ENCODE measurements at places on chromosomes 11 and 22. TPM values are rescaled to one million over a fixed set of nuclear protein-coding genes. Genes with fewer than 3 reads are reported as not detected.

DNA sequence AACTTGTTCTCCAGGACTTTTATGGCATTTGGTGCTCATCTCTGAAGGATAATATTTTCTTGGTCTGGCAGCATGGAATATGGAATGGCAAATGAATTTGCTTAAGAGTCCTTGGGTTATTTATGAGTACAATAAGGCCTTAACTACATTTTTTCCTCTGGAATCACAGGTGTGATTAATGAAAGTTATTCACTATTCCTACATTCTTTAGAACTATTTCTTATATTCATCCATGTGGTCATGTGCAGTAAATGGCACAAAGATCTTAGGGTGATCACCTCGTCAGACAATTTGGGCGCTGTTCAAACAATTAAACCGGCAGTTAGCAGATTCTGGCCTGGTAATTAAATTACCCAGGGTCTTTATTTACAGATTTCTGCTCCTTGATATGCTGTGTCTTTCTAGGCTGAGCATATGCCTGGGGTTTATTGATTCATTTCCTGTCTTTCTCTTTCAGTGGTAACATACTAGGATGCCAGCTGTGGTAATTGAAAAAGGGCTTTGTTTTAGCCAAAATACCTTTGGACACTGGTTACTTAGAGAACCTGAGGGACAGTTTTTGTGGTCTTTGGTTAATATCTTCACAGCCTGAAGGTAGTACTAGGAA is 31.6 kb downstream of the SIK2 start:
- DNase-seq, result no peak

DNA sequence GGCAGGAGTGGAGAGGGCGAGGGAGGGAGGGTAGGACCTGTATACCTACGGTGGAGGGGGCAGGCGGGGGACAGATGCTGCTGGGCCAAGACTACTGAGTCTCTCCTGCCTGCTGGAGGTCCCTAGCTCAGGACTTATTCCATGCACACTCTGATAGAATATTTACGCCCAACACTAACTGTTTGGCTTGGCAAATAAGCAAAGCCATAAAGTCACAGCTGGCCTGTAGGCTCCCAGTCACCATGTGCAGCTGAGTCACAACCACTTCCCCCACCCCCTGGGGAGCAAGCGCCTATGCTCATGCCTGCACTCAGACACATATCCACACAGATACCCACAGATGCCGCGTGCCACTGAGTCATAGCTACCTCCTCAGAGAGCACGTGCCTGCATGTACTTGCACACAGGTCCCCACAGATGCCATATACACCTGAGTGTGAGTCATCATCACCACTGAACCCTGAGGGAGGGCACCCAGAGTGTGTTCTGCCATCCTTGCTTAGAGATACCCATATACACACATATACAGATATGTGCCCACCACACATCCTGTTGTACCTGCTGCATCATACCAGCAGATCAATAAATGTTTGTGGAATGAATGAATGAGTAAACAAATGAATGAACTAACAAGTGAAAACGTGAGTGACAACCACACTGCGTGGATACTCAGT is 95.8 kb downstream of the SWAP70 start:
- DNase-seq, result peak; percentile 59

- DNase-seq, result no peak
Observed at GRCh38 chr22:28715611-28716010, 26.0 kb downstream of the CHEK2 start.

GRCh38 chr11:35548925-35549561 is 23.6 kb upstream of the PAMR1 start:
- DNase-seq, result peak; percentile 43

GRCh38 chr11:74014880-74015279 is 6.0 kb upstream of the UCP3 start:
- no peak for DNase-seq

DNA sequence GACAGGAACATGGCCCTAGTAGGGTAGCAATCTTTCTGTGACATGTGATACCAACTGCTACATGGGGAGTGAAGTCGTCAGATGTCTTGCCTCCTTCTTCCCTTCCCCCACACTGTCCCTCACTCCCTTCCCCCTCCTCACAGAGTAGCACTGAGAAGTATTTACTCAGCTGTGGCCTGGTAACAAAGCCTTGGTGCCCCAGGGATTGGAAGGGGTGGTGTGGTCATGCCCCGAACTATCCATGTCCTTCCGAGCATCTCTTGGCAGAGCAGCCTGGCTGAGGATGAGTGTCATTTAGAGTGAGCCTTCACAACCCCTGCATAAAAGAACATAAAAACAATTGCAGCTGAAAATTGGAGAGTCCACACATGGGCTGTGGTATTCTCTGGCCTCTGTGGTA is 46.1 kb downstream of the ARFGAP2 start:
- DNase-seq, result peak; percentile 63

DNA sequence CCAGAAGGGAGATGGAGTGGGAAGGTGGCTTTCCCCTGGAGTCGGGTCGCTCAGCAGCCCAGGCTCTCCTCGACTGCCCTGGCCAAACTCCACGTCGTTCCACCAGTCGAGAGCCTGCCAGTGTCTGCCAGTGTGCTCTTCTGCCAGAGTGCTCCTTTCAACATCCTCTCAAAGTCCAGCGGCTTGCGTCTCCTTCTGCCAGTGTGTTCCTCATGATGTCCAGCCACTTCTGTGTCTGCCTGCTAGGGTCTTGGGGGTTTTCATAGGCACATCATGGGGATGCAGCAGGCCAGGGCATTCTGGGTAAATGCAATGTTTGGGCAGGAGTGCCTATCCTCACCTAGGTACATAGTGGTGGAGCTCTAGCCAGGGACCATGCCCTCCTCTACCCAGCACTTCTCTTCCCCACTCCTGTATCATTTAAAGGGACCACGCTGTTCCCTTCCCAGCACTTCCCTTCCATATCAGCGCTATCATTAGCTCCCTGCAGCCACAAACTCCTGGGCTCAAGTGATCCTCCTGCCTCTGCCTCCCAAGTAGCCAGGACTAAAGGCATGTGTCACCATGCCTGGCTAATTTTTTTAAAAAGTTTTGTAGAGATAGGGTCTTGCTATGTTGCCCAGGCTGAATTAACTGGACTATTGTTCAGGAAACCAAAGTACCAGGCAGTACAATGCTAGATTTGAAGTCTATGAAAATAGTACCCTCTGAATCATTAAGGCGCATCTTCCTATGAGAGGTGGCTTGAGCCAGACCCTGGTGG is 62.9 kb upstream of the CLDN5 start:
- no peak for DNase-seq

- DNase-seq, result no peak
Observed at GRCh38 chr11:84250834-84251613, 964.9 kb upstream of the CCDC90B start.

- no peak for DNase-seq
Observed at GRCh38 chr11:3623121-3623520, 18.7 kb downstream of the ART5 start.

GRCh38 chr11:76148231-76148630 is 58.1 kb downstream of the WNT11 start:
- DNase-seq, result no peak

DNA sequence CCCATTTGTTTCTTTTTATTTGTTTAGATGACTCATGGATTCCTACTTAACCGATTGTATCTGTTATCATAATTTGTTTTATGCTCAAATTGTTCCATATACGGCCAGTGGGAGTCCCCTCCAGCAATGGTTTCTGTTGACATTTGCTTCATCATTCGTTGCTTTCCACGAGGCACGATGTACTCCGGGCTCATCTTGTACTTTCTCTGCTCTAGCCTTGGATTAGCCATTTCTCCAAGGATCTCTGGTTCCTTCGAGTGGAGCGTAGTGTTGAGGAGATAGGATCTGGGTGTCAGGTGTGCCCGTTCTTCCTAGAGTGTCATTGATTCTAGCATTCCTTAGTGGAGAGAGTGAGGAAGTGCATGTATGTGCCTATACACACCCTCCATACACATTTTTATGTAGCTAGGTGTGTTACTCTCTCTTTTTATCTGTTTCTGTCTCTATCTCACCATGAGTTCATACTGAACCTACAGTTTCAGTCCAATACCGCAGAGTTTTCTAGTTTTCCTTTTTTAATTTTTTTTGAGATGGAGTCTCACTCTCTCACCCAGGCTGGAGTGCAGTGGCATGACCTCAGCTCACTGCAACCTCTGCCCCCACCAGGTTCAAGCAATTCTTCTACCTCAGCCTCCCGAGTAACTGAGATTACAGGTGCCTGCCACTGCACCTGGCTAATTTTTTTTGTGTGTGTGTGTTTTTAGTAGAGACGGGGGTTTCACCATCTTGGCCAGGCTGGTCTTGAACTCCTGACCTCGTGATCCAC is 31.4 kb downstream of the TECTA start:
- DNase-seq, result no peak

- no peak for DNase-seq
Observed at GRCh38 chr11:86810288-86810687, 9.9 kb downstream of the PRSS23 start.

DNA sequence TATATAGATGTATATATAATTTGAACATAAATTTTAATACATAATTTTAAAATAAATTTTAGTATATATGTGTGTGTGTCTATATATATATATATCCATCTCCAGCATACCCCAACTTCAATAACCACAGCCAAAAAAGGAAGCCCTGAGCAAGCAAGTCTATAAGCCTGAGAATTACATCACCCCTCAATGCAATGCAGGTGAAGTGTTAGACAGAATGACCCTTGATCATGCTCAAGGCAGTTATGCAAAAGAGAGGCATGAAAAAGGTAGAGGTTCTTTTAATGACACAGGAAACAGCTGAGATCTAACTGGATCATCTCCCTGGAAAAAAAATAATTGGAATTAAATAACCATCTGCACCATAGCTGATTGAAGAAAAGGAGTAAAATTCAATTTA is 557.9 kb upstream of the ANO5 start:
- no peak for DNase-seq

- no peak for DNase-seq
Observed at GRCh38 chr11:73389916-73390315, 13.7 kb downstream of the RELT start.

DNA sequence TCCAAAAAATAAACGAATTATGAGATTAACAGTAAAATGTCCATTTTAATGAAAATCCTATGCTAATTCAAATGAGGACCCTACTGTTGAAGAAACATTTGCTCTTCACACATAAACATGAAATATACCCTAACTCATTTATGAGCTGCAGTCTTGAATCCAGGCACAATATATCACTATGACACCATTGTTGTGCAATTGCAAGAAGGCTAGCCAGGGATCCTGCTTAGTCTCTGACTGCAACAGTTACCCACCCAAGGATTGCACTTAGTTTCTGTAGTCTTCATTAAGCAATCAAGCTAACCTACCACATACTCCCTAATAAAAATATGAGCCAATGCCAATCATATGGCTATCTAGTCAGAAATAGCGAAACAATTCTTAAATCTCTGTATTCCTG is 981.0 kb upstream of the FAT3 start:
- no peak for DNase-seq

DNA sequence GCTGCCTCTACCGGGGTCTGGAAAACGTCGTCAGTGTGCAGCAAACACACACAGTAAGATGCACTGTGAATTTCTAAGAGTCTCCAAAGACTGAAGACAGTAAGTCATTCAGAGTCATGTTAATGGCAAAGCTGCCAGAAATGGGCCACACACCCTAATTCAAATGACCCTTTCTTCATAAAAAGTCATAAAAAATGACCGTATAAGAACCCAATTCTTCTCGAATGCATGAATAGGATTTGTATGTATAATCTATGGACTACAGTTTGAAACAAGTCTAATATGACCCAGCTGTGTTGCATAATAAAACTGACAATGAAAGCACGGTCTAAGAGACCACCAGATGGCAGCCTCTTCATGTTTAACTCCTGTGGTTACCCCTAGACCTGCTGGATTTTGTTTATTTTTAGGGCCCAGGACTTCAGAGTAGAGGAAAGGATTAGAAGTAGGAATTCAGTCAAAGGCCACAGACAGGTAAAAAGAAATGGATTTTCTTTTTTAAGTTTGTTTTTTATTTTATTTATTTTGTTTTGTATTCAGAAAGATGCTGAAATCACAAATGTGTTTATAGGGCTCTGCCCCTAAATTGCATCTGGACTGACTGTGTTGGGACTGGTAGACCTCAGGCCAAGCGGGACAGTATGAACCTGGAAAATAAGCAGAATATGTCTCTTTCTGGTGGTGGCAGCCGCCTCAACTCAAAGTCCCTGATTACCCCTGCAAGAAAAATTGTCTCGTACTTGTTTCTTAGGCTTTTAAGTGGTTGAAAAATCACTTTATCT is 32.1 kb upstream of the SLC5A12 start:
- peak; percentile 10 for DNase-seq

- DNase-seq, result no peak
Observed at GRCh38 chr11:12206529-12206928, 96.1 kb downstream of the MICAL2 start.

DNA sequence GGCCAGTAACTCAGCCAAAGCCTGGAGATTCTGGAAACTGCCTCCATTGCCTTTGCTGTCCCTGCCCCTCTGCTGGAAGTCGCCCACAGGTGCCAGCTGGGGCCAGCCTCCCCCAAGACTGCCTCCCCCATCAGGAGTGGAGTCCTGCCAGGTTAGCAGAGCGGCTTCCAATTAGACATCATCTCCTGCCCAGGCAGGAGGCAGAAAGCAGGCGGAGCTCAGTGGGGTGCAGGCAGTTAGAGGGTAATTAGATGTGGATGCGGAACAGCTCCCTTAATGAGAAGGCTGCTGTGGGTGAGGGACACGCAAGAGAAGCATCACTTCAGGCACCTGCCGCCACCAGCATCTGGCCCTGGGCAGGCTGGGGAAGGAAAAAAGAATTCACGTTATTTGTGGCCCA is 90.9 kb upstream of the TP53I11 start:
- no peak for DNase-seq

Gene LGR4
- 77.6 TPM for total RNA-seq

Gene ZC3H12C
- total RNA-seq, result 0.69 TPM

Gene DGCR6
- total RNA-seq, result 11.6 TPM

Gene KRTAP5-10
- total RNA-seq, result not detected

Gene CLTCL1
- total RNA-seq, result 11.0 TPM

Gene LRRN4CL
- total RNA-seq, result 0.14 TPM

Gene MUC6
- not detected for total RNA-seq

Gene MMP12
- not detected for total RNA-seq

Gene OR8A1
- not detected for total RNA-seq

Gene ARRB1
- 110 TPM for total RNA-seq

Gene OR10G7
- not detected for total RNA-seq

Gene CDC45
- 36.8 TPM for total RNA-seq

Gene FREY1
- total RNA-seq, result 2.3 TPM

Gene FOLR2
- total RNA-seq, result not detected

All from H7 (cell line).